ENCODE measurements at places on chromosomes 16 and 17. TPM values are rescaled to one million over a fixed set of nuclear protein-coding genes. Genes with fewer than 3 reads are reported as not detected.

PSMD11 gene
- total RNA-seq: 115 TPM

CDK5R1 gene
- total RNA-seq: 9.6 TPM

- DNase-seq: no peak
- no peaks in the 10 kb centered on the region for H3K4me1 ChIP-seq
- no peaks in the 10 kb centered on the region for H3K27me3 ChIP-seq
- no peak overlapping the region for H3K4me3 ChIP-seq
- H3K36me3 ChIP-seq: peaks cover 62% of the 10 kb centered on the region
- H3K27ac ChIP-seq: no peak overlapping the region
Observed at GRCh38 chr16:19694989-19695388, 23.0 kb downstream of the KNOP1 start.

TOM1L1 gene
- total RNA-seq: not detected

- H3K27ac ChIP-seq: peak overlapping the region; percentile 5
- no peak overlapping the region for H3K4me3 ChIP-seq
- peaks cover 31% of the 10 kb centered on the region for H3K4me1 ChIP-seq
- no peak for DNase-seq
Observed at GRCh38 chr17:64214950-64215349, 48.1 kb downstream of the TEX2 start.

KRTAP1-5 gene
- total RNA-seq: not detected

DNA sequence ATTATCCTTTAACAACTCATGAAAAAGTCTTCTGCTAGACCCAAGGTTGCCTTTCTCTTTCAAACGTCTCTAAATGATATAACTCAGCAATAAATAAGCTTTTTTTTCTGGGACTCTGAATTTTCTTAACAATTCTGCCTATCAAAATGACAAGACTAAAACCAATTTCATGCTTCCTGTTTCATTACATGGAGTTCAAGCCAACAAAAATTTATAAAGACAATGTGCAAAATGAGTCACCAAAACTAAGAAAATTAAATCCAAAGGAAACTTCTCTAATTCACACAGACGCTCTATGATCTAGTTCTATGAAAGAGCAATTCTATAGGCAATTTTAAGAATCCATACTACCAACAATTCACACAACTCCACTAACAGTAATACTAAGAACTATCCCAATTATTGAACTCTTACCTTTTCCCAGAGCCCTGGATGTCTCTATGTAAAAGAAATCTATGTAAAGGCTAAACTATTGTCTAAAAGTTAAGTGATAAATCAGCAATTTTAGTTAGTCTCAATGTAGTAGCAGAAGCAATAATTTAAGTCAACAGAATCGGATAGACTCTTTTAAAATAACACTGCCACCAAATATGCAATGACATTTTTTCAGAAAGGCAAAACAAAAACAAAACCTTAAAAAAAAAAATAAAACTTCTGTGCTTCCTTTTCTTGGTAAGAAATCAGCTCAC lies 44.2 kb downstream of the ZZEF1 start:
- H3K4me3 ChIP-seq: no peak overlapping the region
- peak overlapping the region; percentile 66 for H3K27ac ChIP-seq
- H3K36me3 ChIP-seq: peaks cover 85% of the 10 kb centered on the region
- H3K27me3 ChIP-seq: no peaks in the 10 kb centered on the region
- peaks cover 12% of the 10 kb centered on the region for H3K4me1 ChIP-seq

OR1E1 gene
- not detected for total RNA-seq

GRCh38 chr16:9772526-9773225 lies 409.6 kb downstream of the GRIN2A start:
- peaks cover 5% of the 10 kb centered on the region for H3K27me3 ChIP-seq
- no peak overlapping the region for H3K27ac ChIP-seq
- no peaks in the 10 kb centered on the region for H3K36me3 ChIP-seq
- no peak overlapping the region for H3K4me3 ChIP-seq

DNA sequence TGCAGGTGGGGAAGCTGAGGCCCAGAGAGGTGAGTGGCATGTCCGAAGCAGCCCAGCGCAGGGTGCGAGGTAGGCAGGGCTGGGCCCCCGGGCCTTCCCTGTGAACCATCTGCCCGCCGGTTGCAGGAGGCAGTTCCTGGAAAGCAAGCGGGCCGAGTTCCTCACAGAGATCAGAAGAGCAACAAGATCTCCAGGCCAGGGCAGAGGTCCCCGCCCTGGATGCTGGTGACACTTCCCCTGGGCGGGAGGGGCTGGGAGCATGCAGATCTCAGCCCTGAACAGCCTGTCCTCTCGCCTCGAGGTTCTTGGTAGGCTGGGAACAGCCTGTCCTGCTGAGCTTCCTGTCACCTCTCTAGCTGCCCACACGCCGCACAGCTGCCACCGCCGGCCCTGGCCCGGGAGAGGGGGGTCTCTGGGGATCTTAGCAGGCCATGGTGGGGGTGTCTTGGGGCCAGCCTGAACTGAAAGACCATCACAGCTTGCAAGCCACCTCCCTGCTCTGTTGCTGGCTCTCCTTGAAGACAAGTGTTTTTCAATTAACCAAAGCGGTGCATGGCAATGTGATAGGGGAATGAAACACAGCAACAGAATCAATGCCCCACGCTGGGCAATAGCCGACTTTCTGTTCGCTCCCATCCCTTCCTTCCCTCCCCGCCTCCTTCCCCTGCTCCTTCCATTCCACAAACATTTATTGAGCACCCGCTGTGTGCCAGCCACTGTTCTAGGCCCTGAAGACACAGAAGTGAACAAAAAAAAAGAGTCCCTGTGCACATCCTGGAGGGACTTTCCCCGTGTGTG lies 31.7 kb downstream of the SOCS1 start:
- H3K36me3 ChIP-seq: no peaks in the 10 kb centered on the region
- H3K4me1 ChIP-seq: peaks cover 37% of the 10 kb centered on the region
- H3K27me3 ChIP-seq: no peaks in the 10 kb centered on the region

GRCh38 chr17:42233156-42233555 lies 38.9 kb upstream of the GHDC start:
- H3K4me3 ChIP-seq: no peak overlapping the region
- no peak for DNase-seq
- peaks cover 2% of the 10 kb centered on the region for H3K4me1 ChIP-seq
- peaks cover 16% of the 10 kb centered on the region for H3K36me3 ChIP-seq
- no peak overlapping the region for H3K27ac ChIP-seq

ZP2 gene
- not detected for total RNA-seq

DNA sequence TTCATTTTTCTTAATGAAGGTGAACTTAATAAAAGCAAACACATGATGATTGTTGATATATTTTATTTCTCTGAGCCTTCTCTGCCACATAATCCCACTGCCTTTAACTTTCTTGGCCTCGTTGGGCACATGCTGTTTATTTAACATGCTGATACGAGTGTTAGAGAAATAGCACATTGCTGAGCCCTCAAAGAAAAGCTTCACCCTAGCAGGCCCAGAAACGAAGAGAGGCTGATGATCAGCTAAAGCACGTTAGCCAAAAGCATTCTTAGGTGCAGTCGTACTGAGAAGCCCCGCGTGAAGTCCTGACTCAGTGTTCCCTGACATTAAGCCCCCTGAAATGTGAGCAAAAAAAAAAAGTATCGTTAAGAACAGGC lies 122.8 kb downstream of the CCDC182 start:
- H3K27ac ChIP-seq: peak overlapping the region; percentile 89
- peak overlapping the region; percentile 77 for H3K4me3 ChIP-seq
- H3K36me3 ChIP-seq: peaks cover 12% of the 10 kb centered on the region
- H3K4me1 ChIP-seq: peaks cover 55% of the 10 kb centered on the region
- no peak for DNase-seq

DNA sequence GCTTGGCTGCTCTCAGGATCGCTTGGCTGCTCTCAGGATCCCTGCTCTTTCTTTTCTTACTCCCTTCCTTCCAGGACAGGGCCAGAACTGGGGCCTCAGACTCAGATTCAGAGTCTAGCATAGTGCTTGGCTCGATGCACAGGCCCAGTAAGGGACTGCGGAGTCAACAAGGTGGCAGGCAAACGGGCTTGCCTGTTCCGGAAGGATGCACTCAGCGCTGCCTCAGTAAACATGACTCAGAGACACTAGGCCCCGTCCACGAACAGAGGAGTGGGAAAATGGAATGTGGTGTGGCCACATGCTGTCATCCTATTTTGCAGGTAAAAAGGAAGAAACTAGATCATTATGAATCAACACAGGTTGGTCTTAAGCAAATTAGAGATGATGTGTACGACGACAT lies 9.8 kb downstream of the SPHK1 start:
- H3K36me3 ChIP-seq: peaks cover 78% of the 10 kb centered on the region
- DNase-seq: no peak
- H3K27me3 ChIP-seq: no peaks in the 10 kb centered on the region
- H3K4me3 ChIP-seq: no peak overlapping the region
- no peak overlapping the region for H3K27ac ChIP-seq

IGFALS gene
- total RNA-seq: not detected

DNA sequence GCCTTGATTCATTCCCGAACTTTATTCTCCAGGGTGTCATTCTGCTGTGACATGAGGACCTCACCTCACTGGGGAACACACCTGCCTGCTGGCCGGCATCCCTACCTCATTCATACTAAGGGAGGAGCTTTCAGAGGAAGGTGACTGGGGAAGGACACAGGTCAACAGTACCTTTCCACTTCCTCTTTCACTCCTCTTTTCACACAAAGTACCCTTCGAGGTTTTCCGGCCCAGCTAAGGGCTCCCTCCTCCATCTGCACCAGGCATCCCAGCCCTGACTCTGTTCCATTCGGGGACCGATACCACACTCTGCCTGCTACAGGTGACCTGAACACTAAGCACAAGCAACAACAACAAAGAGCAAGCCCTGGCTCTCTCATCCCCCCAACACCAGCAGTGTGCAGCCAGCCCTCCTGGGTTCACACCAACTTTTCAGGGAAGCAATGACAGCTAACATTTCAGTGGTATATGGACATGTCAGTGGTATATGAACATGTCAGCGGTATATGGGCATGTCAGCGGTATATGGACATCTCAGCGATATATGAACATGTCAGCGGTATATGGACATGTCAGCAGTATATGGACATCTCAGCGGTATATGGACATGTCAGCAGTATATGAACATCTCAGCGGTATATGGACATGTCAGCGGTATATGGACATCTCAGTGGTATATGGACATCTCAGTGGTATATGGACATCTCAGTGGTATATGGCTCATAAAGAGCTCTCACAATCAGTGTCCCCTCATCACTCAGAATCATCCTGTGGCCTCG lies 16.0 kb downstream of the TRIM25 start:
- peaks cover 32% of the 10 kb centered on the region for H3K4me1 ChIP-seq
- DNase-seq: no peak
- peak overlapping the region; percentile 19 for H3K27ac ChIP-seq
- H3K36me3 ChIP-seq: peaks cover 91% of the 10 kb centered on the region
- no peaks in the 10 kb centered on the region for H3K27me3 ChIP-seq
- H3K4me3 ChIP-seq: peak overlapping the region; percentile 21

VAT1L gene
- not detected for total RNA-seq

NLRC3 gene
- total RNA-seq: 18.5 TPM

MYH2 gene
- not detected for total RNA-seq

RNF157 gene
- total RNA-seq: 3.5 TPM

DNA sequence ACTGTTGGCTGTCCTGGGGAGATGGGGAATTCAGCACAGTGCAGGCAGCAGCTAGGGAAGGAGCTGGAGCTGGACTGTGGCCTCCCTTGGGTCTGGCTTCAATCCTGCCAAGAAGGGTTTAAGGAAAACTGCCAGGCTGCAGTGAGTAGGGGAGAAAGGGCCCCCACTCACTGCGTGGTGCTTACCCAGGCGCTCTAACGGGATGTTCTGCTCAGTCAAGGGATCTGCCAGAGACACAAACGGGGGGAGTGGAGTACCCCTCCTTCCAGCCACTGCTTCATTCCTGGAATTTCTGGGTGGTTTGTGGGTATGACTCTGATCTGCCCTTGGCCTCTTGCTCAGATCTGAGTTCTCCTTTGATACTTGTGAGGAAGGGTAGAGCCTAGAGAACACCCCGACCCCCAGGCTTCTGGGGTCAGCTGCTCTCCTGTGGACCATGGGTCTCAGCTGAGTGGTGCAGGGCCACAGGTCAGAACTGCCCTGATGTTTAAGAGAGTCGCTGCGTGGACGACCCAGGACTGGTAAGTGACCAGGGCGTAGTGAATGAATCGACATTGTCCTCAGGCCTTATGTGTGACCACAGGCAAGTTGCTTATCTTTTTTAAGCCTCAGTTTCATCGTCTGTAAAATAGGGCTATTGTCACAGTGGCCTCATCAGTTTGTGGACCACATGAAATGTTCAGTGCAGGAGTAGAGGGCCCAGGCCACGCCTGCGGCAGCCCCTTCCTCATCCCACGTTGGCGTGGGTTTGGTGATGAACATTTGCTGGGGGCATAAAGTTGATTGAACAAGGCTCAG lies 9.6 kb downstream of the CRISPLD2 start:
- H3K36me3 ChIP-seq: no peaks in the 10 kb centered on the region
- DNase-seq: no peak
- peaks cover 26% of the 10 kb centered on the region for H3K27me3 ChIP-seq
- no peak overlapping the region for H3K27ac ChIP-seq
- H3K4me3 ChIP-seq: no peak overlapping the region

USP43 gene
- total RNA-seq: 0.12 TPM

CCL4L2 gene
- 18.7 TPM for total RNA-seq

RBL2 gene
- 99.5 TPM for total RNA-seq

WFIKKN2 gene
- not detected for total RNA-seq

DNA sequence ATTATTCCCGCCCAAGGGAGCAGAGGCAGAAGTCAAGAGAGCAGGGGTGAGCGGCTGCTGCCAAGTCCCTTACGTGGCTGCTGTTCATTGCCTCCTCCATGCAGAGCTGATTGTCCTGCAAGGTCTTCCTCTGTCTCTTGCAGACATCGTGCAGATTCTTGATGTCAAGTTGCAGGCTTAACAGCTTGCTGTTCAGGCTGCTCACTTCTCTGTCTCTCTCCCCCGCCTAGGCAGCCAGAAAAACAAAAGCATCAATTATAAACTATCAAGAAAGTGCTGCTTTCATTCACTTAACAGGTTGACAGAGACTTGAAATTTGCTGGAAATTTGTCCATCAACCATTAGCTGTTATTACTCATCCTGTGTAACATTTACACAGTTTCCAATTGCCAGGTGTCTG lies 7.3 kb downstream of the PMFBP1 start:
- H3K4me1 ChIP-seq: no peaks in the 10 kb centered on the region
- H3K4me3 ChIP-seq: no peak overlapping the region
- H3K27ac ChIP-seq: no peak overlapping the region
- no peak for DNase-seq

HS3ST6 gene
- not detected for total RNA-seq

DNA sequence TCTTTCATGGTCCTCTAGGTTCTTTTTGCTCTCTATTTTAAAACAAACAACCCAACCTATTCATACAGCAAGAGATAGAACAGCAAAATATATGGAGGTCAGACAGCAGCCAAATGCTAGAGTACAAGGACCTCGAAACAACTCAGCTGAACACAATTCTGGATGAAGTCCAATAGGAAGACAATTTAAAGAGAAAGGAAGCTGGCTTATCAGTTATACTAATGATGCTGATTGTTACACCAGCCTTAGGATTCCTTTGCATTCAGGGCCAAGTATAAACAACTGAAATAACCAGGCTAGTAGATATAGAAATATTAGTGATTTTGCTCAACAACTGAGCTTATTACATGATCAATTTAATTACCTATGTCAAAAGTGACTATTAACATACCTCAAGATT lies 2.5 kb downstream of the SSH2 start:
- H3K27me3 ChIP-seq: no peaks in the 10 kb centered on the region
- H3K27ac ChIP-seq: no peak overlapping the region
- peaks cover 41% of the 10 kb centered on the region for H3K4me1 ChIP-seq
- no peak for DNase-seq
- peaks cover 19% of the 10 kb centered on the region for H3K36me3 ChIP-seq

CRHR1 gene
- total RNA-seq: not detected

GRCh38 chr16:65896448-65897153 lies 469.9 kb upstream of the CDH5 start:
- no peak for DNase-seq
- no peak overlapping the region for H3K27ac ChIP-seq
- H3K4me3 ChIP-seq: no peak overlapping the region
- no peaks in the 10 kb centered on the region for H3K36me3 ChIP-seq
- H3K4me1 ChIP-seq: no peaks in the 10 kb centered on the region
